ENCODE measurements at places on chromosomes 5 and 9.

- no peak for DNase-seq
These were observed 39.5 kb downstream of the SEMA6A start for GRCh38 chr5:116534964-116535651.

DNA sequence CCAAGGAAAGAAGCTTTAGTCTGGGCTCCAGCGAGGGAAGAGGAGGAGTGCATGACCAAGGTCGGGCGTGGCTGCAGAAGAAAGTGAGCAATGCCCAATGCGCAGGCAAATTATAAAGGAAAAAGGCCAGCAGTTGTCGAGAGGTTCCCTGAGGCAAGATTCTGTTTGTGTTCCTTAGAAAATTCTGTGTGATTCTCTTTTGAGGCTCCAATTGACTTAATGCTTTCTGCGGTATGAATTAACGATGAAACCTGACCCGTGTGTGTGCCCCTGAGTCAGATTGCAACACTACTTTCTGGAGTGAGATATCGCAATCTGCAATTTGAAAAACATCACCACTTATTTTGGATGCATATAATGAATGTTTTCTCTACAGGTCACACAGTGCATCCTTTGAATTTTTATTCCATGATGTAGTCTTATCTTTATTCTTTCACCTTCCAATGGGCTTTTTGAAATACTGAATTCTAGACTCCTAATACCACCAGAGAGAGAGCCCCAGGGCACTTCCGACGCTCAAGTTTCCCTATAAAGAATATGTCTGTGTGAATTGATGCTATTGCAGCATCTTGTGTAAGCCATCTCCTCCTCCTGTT lies 117.9 kb upstream of the IL6ST start:
- DNase-seq: no peak

GRCh38 chr9:37083654-37084053 lies 36.7 kb upstream of the ZCCHC7 start:
- DNase-seq: no peak

GRCh38 chr9:72440378-72440777 lies 75.4 kb upstream of the ZFAND5 start:
- DNase-seq: no peak

GRCh38 chr9:5563417-5563815 lies 53.1 kb downstream of the PDCD1LG2 start:
- no peak for DNase-seq

DNA sequence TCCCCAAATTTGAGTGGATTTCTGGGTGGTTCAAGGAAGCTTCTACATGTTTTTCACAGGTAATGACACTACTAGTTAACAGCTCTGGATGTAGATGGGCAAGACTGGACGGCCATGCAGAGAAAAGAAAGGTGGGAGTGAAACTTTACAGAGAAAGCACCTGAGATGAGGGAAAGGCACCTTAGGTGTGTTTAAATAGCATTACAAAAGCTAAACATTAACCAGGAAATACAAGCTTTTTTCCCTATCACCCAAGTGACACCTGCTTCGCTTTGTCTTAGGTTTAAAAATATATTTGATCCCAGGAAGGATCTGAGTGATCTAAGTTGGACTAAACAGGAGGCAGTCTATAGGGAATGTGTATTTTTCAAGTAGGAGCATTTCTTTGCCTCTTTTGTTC lies 8.3 kb downstream of the C9orf152 start:
- no peak for DNase-seq

GRCh38 chr9:69218166-69218565 lies 44.1 kb downstream of the TJP2 start:
- DNase-seq: no peak

GRCh38 chr5:84830265-84830664 lies 445.6 kb upstream of the EDIL3 start:
- DNase-seq: no peak

DNA sequence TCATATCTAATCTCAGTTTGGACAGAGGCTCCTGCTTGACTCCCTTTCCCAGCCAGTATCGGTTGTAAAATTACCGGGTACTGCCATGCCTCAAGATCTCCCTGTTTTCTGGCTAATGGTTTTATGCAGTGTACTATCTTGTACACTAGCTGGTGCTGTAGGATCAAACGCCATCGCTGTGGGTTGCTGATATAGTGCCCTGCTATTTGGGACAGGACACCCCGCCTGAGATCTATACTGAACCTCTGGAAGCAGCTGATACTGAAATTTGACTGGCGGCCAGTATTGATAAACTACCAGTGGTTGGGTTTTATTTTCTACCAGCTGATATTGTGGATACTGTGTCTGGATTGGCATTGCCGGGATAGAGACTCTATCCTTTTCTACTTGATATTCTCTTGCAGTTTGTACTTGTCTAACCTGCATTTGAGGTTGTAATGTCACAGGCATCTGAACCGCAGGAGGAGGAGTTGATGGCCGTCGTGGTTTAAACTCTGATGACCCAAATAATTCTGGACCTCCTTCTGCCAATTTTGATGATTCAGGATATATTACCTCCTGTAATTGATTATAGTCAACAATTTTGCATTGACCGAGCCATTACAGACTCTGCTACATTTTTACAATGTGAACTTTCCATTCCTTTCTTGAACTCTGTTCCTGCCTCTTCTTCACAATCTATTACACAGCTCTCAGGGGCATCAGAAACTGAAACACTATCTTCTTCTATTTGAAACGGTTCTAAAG lies 112.5 kb upstream of the LARP1 start:
- no peak for DNase-seq

GRCh38 chr9:97367729-97368128 lies 44.2 kb upstream of the TDRD7 start:
- DNase-seq: no peak

- DNase-seq: no peak
These were observed 49.6 kb upstream of the LMX1B start for GRCh38 chr9:126564128-126564527.

DNA sequence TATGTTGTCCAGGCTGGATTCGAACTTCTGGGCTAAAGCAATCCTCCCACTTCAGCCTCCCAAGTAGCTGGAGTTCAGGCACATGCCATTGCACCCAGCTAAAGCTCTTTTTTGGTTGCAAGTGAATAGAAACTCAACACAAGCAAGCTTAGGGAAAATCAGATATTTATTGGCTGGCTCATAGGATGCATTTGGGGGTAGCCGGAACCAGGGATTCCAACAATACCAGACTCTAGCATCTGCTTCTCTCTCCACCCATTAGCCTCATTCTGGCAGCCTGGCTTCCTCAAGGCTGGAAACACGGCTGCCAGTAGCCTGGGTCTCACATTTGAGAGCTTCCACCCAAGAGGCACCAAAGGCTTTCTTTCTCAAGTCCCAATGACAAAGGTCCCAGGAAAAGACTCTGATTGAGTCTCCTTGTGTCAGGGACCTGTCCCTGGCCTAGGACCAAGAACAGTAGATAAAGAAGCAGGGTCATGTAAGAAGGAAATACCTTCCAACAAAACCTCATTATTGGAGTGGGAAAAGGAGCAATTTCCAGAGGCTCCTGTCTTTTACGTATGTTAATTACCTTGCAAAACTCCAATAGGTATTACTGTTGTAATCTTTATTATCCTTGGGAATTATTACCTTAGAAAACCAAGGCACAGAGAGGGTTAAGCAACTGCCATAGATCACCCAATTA lies 23.0 kb upstream of the B4GALT1 start:
- no peak for DNase-seq

- DNase-seq: no peak
These were observed 90.4 kb downstream of the SERINC5 start for GRCh38 chr5:80165452-80165851.

- no peak for DNase-seq
These were observed 59.7 kb downstream of the GGTA1 start for GRCh38 chr9:121439711-121440664.

DNA sequence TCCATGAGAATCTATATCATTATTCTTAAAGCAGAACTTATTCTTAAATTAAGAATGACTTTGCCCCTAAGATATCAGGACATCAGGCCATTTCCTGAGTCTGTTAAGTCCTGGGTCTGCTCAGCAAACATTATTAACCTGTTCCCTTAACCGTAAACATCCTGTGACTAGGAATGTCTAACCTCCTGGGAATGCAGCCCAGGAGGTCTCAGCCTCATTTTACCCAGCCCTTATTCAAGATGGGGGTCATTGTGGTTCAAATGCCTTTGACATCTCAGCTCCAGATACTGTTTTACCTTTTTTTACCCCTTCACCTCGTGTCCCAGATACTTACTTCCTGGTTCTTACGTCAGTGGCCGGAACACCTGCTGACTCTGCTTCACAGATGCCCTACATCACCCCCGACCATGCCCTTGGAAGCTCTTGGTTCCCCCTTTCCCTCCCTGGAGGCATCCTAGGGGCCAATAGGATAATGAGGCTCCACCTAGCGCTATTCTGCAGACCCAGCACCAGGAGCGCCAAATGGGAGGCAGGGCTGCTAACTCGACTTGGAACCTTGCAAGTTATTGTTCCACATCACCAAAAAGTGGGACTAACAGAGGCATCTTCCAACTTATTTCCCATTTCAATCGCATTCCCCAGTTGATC lies 182.5 kb downstream of the MED10 start:
- no peak for DNase-seq

- DNase-seq: peak; percentile 66
These were observed 9.1 kb downstream of the PTCH1 start for GRCh38 chr9:95507464-95508241.

- DNase-seq: no peak
These were observed 48.1 kb downstream of the DIAPH1 start for GRCh38 chr5:141570655-141571054.

DNA sequence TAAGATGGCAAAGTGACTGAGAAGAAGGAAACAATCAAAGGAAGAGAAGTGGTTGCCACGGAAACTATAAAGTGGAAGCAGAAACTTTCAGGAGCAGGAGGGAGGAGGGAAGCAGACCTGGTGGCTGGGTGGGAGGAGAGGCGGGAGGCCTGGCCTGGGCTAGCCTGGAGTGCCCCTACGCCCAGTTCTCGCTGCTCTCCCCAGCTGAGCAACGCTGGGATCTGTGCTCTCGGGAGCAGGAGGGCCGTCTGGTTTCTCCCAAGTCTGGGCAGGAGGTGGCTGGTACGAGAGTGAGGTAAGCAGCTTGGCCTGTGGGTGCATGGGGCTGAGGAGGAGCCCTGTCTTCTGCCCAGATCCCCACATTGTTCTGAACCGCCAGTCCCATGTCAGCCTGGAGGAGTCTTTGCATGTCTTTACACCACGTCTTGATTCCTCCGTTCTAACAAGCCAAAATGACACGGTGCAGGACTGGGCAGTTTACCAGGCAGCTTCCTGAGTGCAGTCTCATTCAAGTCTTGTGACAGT lies 15.0 kb upstream of the DAB2IP start:
- DNase-seq: peak; percentile 75

GRCh38 chr5:72606525-72606924 lies 99.3 kb upstream of the ZNF366 start:
- no peak for DNase-seq

- no peak for DNase-seq
These were observed 120.4 kb downstream of the EBF1 start for GRCh38 chr5:158979290-158979689.

DNA sequence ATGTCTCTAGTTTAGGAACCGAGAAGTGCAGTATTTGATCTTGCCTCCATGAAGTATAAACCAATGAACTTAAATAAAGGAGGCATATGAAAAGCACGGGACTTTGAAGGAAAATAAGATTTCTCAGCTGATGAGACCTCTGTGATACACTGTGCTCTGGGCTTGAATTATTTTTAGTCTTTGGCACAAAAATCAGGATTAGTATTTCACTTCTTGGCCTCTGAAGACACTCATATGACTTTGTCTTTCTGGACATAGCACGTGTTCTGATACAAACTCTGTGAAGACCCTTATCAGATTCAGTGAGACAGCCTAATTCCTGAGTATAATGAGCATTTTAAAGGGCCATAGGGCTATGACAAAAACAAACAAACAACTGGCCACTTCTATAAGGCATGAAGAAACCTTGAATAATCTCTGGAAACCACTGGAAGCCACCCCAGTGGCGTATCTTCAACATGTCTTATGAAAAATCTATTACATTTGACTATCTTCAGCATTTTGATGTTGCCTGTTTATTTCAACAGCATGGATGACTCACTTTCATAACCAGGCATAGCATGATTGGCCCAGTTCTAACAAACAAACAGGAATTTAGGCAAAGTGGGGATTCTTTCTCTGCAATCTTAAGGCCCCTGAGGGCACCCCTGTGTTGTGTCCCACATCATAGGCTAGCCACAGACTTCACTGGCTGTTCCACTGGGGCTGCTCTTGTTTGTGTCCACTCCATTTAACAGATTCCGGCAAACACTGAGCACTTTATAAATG lies 90.3 kb upstream of the ZNF462 start:
- no peak for DNase-seq

DNA sequence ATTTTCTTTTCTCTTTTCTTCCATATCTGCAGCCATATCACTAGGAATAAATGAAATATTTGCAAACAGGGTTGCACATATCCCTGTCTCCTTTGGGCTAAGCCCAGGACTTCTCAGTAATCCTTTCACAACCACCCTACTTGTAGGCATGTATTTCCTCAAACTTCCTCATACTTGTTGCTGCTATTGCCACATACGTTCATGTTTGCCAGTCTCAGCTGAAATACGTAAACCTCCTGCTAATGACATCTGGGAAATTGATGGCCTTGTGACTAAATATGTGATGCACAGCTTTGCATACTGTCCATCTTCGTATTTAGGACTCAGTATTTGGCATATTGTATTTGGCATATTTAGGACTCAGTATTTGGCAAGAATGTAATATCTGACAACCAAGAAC lies 224.6 kb downstream of the PLK2 start:
- DNase-seq: no peak

DNA sequence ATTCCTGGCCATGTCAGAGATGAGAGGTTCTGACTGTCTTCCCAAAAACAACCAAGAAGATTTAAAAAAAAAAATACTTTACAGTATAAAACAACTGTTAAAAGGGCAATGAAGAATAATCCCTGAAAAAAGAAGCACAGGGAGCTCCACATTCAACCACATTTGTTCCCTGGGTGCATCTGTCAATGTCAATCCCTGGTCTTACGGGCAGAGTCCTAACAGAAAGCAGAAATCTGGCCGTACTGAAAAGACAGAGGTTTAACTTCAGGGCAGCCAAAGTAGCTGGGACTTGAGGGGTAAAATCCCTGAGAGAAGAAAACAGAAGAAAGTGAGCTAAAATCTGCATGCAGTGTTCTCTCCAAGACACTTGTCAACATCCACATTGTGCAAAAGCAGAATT lies 76.6 kb downstream of the RICTOR start:
- no peak for DNase-seq

GRCh38 chr5:67954351-67954750 lies 261.2 kb upstream of the PIK3R1 start:
- no peak for DNase-seq

DNA sequence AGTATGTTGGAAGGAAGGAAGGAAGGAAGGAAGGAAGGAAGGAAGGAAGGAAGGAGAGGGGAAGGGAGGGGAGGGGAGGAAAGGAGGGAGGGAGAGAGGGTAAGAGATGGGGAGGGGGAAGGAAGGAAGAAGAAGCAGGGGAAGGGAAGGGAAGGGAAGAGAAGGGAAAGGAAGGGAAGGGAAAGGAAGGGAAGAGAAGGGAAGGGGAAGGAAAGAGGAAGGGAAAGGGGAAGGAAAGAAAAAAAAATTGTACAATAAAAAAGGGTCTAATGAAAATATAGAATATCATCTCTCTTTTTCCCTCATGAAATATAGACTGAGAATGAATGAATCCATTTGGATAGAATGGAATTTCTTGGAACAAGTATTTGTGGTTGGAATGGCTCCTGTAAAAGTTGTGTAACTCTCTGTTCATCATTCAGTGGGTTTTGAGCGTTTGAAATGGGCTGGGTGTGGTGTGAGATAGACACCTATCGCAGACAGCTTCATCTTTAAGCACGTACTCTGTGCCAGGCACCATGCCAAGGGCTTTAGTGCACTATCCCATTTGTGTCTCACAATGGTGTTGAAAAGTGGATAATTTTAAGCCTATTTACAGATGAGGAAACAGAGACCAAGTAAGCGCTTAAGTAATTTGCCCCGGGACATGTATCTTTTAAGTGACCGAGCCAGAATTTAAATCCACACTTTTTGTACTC lies 11.6 kb upstream of the PAPPA start:
- DNase-seq: no peak

Measured in thyroid gland (tissue), 4 donors.